Calu3 (cell line): ENCODE measurements at places on chromosomes 6 and 20. TPM values are rescaled to one million over a fixed set of nuclear protein-coding genes. Genes with fewer than 3 reads are reported as not detected.

DNA sequence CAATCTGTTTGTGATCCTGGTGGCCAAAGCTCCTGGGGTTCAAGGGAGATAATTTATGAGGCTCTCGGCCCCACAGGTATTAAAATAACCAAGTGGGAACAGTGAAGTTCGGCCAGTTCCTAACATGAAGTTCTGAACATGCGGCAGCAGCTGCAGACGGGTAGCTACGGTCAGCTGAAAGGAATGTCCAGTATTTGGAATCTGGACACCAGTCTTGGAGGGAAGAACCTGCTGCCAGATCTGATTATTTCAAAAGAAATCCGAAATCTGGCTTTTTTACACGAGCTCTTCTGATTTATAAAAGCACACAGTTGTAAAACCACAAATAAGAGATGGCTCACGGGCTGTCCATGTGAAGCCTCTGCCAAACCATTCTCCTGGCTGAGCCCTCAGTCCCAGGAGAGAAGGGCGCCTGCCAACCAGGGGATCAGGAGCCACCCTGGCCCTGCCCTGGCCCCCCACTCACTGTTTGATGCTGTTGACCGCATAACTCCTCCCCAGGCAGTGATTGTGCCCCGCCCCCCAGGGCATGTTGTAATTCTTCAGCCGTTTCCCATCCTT lies 28.2 kb upstream of the KCNB1 start:
- H3K27me3 ChIP-seq: no peaks in the 10 kb centered on the region
- no peak overlapping the region for H3K27ac ChIP-seq
- no peaks in the 10 kb centered on the region for H3K4me1 ChIP-seq
- no peak overlapping the region for H3K4me3 ChIP-seq

DNA sequence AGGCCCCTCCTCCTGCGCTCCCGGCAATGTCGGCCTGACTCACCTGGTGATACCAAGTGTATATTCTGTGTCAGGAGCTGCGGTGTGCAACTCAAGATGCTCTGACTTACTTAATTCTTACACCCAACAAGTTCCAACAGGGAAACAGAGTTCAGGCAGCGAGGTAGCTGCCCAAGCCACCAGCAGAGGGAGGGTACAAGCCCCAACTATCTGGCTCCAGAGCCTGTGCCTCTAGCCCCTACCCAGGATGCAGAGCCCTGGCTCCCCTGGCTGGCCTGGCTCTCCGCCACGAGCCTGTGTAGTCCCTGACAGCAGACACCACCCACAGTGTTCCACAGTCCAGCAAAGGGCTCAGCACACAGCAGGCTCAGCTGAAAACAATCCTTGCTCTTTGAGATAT lies 34.9 kb downstream of the C20orf203 start:
- no peaks in the 10 kb centered on the region for H3K36me3 ChIP-seq
- no peak for DNase-seq
- H3K4me1 ChIP-seq: no peaks in the 10 kb centered on the region
- no peak overlapping the region for H3K27ac ChIP-seq

DNA sequence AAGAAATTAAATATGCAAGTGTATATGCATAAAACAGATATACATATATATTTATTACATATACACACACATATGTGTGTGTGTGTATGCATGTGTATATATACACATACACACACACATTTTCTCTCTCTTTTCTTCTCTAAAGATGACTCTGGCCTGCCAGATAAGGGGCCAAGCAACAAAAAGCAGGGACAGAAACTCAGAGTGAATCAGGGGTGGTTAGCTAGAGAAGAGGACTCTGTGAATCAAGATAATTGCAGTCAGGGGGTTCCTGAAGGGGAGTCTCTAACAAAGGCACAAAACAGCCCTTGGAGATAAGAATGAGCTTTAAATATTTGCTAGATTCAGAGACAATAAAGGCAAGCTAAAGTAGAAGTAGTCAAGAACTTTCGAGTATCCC lies 650.5 kb downstream of the UTRN start:
- no peak overlapping the region for H3K27ac ChIP-seq
- DNase-seq: no peak
- no peaks in the 10 kb centered on the region for H3K36me3 ChIP-seq
- no peaks in the 10 kb centered on the region for H3K4me1 ChIP-seq
- no peaks in the 10 kb centered on the region for H3K27me3 ChIP-seq
- H3K4me3 ChIP-seq: no peak overlapping the region

CNKSR3 gene
- total RNA-seq: 4.0 and 4.7 TPM in 2 replicates

TMEM217 gene
- total RNA-seq: 0.99 and 1.5 TPM in 2 replicates
